HCEC 1CT (cell line): ENCODE measurements at places on chromosomes 16 and 17.

- no peak for DNase-seq
Observed at GRCh38 chr16:69436896-69437295, 12.5 kb downstream of the CYB5B start.

DNA sequence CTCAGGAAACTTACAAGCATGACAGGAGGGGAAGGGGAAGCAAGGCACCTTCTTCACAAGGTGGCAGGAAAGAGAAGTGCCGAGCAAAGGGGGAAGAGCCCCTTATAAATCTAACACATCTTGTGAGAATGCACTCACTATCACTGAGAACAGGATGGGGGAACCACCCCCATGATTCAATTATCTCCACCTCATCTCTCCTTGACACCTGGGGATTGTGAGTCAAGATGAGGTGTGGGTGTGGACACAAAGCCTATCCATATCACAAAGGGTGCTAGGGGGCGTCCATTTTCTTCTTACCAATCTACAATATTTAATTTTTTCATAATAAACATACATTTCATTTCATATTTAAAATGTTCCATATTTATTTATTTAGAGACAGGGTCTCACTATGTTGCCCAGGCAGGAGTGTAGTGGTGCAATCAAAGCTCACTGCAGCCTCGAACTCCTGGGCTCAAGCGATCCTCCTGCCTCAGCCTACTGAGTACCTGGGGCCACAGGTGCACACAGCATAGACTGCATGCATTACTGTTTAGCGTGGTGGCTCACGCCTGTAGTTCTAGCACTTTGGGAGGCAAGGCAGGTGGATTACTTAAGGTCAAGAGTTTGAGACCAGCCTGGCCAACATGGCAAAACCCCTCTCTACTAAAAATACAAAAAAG is 26.5 kb upstream of the FAAP100 start:
- no peak for DNase-seq

DNA sequence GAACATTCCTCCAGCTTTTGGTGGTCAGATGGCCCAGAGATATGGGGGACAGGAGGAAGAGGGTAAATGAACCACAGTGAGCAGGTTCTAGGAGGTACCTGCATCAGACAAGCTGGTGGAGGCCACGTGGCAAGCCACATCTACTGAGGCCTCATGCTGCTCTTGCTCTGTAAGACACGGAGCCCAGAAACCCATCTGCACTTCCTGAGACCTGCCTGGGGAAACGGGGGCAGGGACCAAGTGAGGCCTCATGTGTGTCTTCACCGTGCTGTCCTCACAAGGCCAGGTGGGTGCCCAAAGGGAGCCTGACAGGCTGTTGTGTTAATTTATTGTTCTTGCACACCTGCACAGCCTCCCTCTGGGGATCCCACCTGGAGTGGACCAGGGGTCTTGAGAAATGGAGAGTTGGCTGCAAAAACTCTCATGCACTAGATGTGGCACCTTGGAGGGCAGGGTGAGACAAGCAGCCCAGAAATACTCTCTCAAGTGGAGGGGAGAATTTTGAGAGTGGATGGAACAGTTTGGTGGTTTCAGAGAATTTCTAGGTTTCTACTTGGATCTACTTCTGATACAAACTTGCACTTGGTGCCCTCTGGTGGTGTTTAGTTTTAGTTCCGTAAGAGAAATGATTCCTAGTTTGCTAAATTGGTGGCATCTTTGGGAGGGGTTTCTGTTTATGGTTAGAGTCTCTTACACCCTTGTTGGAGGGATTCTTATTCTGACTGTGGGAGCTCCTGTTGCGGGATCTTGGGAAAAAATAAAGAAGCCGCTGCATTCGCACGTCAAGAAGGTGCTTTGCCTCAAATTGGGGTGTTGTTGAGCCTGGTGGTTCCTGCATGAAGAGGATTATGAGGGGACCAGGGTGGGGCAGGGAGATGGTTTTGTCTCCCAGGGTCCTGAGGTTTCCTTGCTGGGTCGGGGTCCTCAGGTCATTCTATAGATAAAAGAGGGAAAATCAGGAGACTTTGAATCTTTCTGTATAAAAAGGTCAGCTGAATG is 47.5 kb downstream of the SLC6A2 start:
- peak; percentile 37 for DNase-seq

DNA sequence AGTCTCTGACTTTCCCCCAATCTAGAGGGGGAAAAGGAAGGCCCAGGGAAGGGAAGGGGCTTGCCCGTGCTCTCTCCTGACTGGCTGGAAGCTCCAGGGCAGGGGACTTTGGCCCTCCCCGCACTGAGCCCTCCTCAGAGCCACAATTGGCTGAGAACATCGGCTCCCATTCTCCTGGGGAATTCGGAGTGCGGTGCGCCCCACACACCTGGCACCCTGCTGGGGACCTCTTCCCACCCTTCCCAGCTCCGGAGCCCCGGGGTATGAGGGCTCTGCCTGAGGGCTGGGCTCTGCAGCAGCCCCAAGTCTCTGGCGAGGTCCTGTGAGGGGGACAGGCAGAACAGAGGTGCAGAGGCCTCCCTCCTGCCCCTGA is 36.0 kb downstream of the PIMREG start:
- no peak for DNase-seq

- no peak for DNase-seq
Observed at GRCh38 chr16:10256784-10257641, 74.8 kb upstream of the GRIN2A start.

GRCh38 chr16:17970816-17971331 is 365.7 kb downstream of the NPIPA8 start:
- no peak for DNase-seq
